Amygdala (tissue), 56 donors: ENCODE measurements at places on chromosomes 13 and 19.

- DNase-seq = no peak
These were observed 10.1 kb downstream of the NFILZ start for GRCh38 chr19:8640402-8641004.

GRCh38 chr13:104014803-104015645 lies 948.8 kb upstream of the SLC10A2 start:
- DNase-seq = no peak

GRCh38 chr19:2511570-2511969 lies 35.6 kb downstream of the GADD45B start:
- no peak for DNase-seq

DNA sequence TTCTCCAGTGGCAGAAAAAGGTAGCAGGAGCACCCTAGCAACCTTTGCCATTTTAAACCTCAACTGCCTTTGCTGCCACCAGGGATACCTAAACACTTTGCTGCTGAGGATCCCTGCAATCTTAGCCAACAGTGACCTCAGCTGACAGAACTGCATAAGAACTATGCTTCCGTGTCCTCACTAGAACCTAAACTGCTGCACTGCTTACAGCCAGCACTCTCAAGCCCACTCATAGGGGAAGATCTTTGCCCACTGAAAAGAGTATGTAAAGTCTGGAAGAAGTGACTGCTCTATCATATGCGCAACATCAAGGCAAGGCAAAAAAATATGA lies 270.0 kb upstream of the PCDH20 start:
- DNase-seq = no peak

DNA sequence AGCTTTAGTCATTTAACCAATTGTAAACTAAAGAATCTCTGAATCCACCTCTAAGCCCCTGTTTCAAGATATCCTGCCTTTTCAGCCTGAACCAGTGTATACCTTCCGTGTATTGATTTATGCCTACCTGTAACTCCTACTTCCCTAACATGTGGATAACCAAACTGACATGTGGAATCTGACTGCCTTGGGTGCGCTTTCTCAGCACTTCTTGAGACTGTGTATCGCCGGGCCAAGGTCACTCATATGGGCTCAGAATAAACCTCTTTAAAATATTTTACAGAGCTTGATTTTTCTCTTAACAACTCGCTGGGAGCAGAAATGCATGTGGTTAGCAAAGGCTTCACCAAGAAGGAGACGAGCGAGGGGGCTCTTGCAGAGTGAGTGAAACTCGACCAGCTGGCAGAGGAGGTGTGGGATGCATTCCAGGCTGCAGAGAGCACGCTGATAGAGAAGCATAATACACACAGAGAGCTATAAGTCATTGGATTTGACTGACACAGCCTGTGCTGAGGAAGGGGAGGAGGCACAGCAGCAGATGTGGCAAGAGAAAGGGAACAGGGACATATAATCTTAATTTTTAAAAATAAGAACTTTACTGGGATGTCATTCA lies 268.2 kb upstream of the MAB21L1 start:
- peak; percentile 23 for DNase-seq

DNA sequence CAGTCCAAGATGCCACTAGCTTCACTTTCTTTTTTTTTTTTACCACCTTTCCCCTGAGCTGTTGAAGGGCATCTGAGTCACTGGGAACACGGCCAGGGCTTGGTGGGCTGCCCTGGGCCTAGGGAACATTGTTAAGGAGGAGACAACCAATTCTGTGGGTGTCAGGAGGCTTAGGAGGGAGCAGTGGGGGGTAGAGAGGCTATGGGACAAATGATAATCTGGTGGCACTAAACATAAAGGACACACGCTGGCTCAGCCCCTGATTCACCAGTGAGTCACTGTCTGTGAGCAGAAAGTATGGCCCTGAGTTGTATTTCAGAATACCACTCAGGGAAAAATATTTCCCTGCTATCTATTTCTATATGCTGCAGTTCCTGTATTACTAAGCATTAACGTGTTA lies 207.8 kb downstream of the DCLK1 start:
- no peak for DNase-seq

DNA sequence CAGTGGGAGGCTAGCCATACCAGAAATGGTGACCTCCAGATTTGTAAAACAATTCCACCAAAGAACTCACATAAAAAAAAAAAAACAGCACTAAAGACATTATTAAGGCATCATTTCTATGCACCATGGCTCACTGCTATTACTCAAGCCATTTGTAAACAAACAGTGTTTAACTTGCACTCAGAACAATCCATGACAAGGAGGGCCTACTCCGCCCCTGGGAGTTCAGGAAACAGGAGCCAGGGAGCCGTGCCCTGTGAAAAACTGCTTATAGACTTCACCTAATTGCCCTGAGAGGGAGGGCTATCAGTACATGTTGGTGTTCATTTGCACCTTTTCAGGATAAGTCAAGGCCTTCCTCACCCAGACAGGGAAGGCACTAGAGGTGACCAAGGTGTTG lies 103.2 kb downstream of the ZNF429 start:
- no peak for DNase-seq

DNA sequence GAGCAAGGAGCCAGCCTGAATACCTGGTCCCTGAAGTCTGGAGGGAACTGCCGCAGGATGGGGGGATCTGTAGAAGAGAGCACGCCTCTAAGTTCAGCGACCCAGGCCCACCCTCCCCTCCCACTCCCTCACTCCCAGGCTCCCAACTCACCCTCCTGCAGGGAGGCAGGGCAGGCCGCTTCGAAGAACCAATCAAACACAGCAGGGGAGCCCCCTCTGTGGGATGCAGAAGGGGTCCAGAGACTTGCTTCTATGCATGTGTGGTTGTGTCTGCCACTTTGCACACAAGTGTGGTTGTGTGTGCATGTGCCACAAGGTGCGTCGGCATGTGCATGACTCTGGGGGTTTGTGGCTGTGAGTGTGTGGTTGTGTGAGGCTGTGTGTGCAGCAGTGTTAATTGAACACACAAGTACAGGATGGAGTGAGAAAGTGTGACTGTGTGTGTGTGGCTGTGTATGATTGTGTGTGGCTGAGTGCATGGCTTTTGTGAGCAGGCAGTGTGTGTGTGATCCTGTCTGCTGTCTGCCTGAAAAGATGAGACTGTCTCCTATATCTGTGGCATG lies 1.7 kb downstream of the DENND1C start:
- no peak for DNase-seq

- DNase-seq = no peak
These were observed 42.1 kb upstream of the TPM4 start for GRCh38 chr19:16034180-16034579.

DNA sequence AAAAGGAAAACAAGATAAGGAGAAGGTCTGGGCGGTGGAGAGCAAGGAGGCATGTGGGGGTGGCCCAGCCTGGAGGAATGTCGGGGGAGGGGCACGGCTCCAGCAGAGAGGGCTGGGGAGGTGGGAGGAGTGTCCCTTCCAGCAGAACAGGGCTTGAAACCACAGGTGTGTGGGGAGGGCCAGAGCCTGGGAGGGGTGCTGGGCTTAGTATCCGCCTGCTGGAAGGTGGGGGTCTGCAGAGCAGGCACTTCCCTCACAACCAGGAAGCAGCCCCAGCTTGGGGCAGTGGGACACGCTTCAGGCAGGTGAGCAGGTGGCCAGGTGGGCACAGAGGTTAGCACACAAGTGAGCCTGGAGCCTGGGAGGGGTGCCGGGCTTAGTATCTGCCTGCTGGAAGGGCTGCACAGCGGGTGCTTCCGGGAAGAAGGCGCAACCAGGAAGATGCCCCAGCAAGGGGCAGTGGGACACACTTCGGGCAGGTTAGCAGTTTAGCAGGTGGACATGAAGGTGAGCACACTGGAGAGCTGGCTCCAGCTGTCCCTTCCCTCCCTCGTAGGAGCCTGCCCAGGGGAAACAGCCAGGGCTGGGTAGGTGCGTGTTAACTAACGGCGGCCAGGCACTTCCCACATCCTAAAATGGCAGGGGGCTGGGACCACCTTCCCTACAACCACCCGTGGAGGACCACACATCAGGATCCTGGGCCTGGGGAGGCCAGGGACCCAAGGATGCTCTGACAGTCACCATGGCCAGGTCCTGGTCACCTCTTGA lies 3.0 kb downstream of the GAS6 start:
- no peak for DNase-seq

GRCh38 chr19:18218600-18218999 lies 7.6 kb downstream of the PDE4C start:
- DNase-seq = no peak

DNA sequence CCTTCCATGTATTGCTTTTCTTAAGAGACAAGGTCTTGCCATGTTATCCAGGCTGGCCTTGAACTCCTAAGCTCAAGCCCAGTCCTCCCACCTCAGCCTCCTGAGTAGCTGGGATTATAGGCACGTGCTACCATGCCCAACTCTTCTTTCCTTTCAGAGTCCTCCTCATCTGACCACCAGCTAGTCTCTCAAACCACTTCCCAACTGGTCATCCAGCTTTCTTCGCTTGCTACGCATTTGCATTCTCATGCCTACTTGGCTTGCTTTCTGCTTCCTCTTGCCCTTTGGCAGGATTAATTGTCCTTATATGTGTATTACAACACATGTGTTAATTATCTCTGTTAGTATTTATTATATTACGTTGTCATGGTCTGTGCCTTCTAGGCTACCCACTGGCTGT lies 6.3 kb downstream of the GPR18 start:
- DNase-seq = no peak

- no peak for DNase-seq
These were observed 43.1 kb downstream of the PCDH9 start for GRCh38 chr13:67186995-67187569.

- DNase-seq = no peak
These were observed 4.0 kb downstream of the SERPINE3 start for GRCh38 chr13:51343475-51343874.

DNA sequence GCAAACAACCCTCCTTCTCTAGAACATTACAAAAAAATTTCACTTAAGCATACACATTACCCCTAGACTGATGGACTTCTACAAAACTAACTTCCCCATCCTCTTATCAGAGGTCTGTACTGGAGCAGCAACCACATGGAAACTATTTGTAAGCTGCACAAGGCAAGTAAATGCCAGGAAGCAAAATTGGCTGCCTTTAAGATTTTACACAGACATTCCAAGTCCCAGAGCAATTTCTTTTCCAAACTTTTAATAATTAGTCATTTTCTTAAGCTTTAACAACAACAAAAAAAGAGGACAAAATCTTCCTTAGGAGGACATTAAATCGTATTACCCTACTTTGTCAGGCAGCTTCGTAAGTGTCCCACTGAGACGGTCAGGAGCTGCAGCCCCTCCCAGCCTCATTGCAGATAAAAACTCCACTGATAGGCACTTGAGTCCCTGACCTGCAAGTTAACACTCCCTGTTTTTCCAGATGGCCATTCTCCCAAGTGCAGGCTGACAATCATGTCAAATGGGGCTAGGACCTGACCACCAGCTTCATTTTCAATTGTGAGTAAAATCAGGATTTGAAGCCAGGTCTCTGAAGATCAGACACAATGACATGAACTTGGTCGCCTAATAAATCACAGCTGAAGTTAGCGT lies 680.1 kb downstream of the DIAPH3 start:
- no peak for DNase-seq

GRCh38 chr19:44573183-44573582 lies 40.2 kb upstream of the IGSF23 start:
- no peak for DNase-seq

GRCh38 chr19:46191972-46192371 lies 37.6 kb upstream of the IGFL1 start:
- no peak for DNase-seq

- no peak for DNase-seq
These were observed 536.5 kb downstream of the PCDH9 start for GRCh38 chr13:66693656-66694055.

GRCh38 chr19:18137657-18138339 lies 15.2 kb upstream of the PIK3R2 start:
- DNase-seq = no peak

- DNase-seq = no peak
These were observed 10.7 kb upstream of the MCF2L start for GRCh38 chr13:112958127-112958989.

- DNase-seq = no peak
These were observed 10.3 kb upstream of the GARIN5A start for GRCh38 chr19:50486823-50487515.

DNA sequence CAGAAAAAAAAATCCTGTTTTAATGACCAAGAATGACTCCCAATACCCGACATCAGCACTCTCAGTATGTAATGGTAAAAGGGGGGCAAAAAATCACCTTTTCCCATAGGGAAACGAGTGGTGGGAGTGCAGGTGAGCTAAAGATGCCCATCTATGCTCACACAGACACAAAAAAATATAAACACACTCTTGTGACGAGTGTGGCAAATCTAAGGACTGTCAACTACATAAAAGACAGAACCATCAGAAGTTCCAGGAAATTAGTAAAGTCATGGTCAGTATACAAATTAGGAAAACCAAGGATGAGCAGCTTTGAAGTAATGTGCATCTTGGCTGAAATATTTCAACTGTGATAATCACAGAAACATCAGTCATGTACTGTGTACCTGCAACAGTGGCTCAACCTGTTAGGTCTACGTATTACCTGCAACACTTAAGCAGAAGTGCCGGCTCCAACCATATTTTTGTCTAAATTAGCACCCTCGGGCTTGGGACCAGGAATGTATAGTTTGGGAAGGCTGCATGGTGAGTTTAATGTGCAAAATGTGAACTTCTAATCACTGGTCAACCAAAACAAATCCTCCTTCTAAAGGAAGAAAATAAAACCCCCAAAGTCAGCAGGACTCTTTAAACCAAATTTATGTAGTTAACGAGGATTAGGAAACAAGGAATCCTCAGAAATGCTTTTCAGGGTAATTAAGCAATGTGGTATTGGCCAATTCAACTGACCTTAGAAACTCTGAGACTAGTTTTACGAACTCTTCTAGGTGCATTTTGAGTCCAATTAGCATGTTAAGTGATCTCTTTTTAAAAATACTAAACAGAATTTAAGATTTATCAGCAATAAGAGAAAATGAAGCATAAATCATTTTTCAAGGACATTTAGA lies 24.3 kb downstream of the ANKRD10 start:
- no peak for DNase-seq

- no peak for DNase-seq
These were observed 19.1 kb downstream of the SMARCA4 start for GRCh38 chr19:10979951-10980381.

DNA sequence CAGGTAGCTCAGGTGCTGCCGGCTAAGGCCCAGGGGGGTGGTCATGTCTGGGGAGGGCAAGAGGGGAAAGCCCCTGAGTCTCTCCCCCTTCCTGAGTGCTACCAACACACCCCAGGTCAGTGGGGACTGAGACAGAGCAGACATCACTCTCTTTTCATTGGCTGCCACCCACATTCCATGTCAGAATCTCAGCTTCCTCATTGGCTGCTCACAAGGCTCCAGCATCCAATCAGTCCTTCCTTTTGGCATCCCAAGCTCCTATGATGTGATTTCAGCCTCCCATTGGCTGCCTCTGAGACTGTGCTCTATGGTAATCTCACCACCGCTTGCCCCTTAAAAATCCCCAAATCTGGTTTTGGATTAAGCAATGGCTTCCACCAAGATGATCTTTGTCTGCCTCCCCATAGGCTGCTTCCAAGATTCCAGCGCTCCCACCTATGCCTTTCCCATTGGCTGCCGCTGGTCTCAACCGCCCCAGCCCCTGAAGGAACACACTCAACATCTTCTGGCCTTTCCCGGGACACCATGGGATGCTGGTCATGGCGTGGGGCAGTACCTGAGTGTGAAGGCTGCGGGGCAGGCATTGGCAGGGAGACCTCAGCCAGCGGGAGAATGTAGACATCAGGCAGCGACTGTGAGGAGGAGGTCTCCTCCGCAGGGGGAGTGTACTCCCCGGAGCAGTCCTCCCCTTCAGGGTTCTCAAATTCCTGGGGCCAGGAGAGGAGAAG lies 2.0 kb downstream of the LMTK3 start:
- DNase-seq = no peak

- DNase-seq = no peak
These were observed 272.0 kb downstream of the UQCRFS1 start for GRCh38 chr19:28940751-28941500.
